ENCODE measurements at places on chromosomes 4 and X.
A peak's percentile ranks its signal among the peaks of the same experiment; 100 is the strongest.

- no peak for DNase-seq
Observed at GRCh38 chrX:25558137-25558536, 542.4 kb upstream of the ARX start.

GRCh38 chrX:10156199-10157031 lies at the start of gene CLCN4:
TSS of gene CLCN4 (plus strand) at chrX:10156975. CDS start at chrX:10185033, 28,058 bp downstream.
- no peak for DNase-seq

- DNase-seq: no peak
Observed at GRCh38 chr4:20265726-20266125, 14.0 kb downstream of the SLIT2 start.

GRCh38 chrX:105136786-105137185 lies 83.7 kb downstream of the TEX13A start:
- no peak for DNase-seq

DNA sequence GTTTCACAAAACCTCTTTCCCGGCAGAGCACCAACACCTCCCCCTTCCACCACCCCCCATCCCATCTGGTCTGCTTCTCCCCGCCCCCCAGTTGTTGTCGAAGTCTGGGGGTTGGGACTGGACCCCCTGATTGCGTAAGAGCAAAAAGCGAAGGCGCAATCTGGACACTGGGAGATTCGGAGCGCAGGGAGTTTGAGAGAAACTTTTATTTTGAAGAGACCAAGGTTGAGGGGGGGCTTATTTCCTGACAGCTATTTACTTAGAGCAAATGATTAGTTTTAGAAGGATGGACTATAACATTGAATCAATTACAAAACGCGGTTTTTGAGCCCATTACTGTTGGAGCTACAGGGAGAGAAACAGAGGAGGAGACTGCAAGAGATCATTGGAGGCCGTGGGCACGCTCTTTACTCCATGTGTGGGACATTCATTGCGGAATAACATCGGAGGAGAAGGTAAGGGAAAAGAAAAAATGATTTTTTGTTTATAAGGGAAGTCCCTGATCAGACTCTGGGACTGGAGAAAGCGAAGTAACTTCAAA lies at the start of gene PDGFRA:
Gene PDGFRA, plus strand, starts transcription at position 333 of the 541 bp plus-strand sequence. CDS start 29,476 bp downstream, outside the sequence.
- DNase-seq: peak; percentile 89

DNA sequence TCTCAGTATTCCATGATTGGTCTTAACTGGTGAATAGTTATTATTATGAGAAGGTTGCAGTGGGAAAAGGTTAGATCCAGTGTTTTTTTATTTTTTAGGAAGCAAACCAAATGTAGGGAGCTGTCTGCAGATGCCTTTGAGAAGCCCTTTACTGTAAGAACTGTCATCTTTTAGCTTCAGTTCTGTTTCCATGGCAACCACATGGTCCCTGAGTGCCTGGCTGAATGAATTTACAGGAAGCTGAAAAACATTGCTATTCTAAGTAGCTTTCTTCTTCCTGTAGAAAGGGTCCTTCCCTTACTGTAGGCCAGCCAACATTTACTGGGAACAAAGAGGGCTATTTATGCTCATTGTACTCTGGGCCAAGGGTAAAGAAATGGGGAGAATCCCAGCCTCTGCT lies 103.3 kb downstream of the DCLK2 start:
- no peak for DNase-seq

DNA sequence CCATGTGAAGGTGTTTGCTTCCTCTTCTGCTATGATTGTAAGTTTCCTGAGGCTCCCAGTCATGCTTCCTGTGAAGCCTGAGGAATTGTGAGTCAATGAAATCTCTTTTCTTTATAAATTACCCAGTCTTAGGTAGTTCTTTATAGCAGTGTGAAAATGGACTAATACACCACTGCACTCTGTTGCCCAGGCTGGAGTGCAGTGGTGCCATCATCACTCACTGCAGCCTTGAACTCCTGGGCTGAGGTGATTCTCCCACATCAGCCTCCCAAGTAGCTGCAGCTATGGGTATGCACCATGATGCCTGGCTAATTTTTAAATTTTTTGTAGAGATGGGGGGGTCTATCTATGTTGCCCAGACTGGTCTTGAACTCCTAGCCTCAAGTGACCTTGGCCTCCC lies 15.8 kb upstream of the IGFBP7 start:
- no peak for DNase-seq
